ENCODE measurements at places on chromosomes 16 and 17.

GRCh38 chr17:29401258-29401657, 11.1 kb downstream of the TAOK1 start:
- DNase-seq: no peak

GRCh38 chr17:4514206-4514605, 15.5 kb downstream of the SPNS2 start:
- no peak for DNase-seq

- peak; percentile 28 for DNase-seq
Measured at GRCh38 chr17:79788989-79789942, 7.6 kb downstream of the CBX8 start.

GRCh38 chr16:46648656-46649055, 27.5 kb upstream of the SHCBP1 start:
- DNase-seq: no peak

- DNase-seq: no peak
Measured at GRCh38 chr16:26701243-26701886, 365.4 kb upstream of the C16orf82 start.

DNA sequence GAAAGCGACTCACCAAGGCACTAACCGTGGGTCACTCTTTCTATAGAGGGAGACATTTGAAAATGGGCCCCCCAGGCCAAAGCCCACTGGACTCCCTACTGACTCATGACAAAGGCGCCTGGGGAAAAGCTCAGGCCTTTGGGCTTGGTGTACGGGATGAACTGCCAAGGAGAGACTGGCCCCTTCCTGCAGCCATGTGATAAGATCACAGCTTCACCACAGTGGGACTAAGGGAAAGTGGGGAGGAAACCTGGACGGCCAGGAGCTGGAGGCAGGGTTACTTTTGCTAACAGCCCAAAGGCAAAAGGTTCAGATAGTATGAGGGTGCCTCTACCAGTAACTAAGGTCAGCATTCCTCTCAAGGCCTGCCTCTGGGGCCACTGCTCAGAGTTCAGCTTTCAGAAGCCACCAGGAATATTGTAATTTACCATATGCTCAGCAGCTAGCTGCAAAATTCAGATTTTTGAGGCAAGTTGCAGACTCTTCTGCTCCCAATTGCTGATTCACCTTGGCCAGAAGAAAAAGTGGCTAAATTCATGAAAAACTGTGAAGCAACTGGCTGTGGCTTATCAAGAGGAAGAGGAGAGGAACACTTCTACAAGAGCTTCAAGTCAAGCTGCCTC, 37.1 kb upstream of the SLC25A19 start:
- no peak for DNase-seq

DNA sequence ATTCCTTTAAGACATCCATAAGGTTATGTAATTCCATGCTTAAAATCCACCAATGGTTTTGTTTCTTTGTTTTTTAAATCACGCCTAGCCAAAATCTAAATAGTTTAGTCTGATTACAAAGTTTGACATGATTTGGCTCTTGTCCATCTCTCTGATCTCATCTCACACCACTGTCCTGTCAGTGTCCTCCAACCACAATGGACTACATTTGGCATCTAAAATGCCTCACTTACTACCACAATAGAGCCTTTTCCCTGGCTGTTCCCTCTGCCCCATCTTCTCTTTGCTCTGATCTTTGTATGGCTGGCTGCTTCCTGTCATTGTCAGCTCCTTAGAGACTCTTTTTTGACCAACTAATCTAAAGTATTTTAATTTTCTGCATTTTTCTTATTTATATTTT, 157.2 kb downstream of the MYO1D start:
- DNase-seq: no peak

DNA sequence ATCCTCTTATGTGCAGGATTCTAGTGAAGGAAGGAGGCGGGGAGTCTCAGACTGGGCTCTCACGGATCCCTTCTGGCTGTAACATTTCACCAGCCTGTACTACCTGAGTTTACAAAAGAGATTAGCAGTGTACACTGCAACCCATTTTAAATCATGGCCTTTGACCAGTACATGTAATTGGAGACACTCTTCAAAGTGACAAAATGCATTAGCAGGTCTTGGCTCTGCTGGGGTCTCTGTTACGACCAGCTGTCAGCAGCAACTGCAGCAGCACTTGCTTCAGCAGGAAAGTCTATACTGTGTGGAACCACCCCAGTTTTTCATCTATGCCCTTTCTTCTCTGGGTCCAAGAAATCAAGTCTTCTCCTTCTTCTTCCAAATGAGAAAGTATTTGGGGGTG, 322.8 kb upstream of the ASIC2 start:
- DNase-seq: no peak
